Hepatocyte (in vitro differentiated cells): ENCODE measurements at places on chromosomes 12 and 14. TPM values are rescaled to one million over a fixed set of nuclear protein-coding genes. Genes with fewer than 3 reads are reported as not detected.

GRCh38 chr14:60300019-60300418 lies 51.0 kb downstream of the PPM1A start:
- DNase-seq, result no peak

- no peak for DNase-seq
Measured at GRCh38 chr14:96205978-96206360, 1.3 kb downstream of the BDKRB2 start.

DNA sequence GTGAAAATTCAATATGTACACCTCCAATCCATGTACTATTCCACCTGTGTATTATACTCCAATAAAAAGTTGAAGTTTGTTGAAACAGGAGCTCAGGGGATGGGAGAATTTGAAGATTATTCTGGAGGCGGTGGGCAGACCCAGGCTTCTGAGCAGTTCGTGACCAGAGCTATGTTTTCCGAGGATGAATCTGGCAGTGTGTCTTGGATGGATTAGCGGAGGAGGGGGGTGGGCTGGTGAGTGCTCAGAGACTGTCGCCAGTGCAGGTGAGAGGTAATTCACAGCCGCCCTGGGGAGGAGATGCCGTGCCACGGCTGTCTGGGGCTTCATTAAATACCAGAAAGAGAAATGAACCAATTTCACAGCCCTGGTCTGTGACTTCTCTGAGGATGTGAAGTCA lies 283.0 kb upstream of the RTL1 start:
- DNase-seq, result no peak

GRCh38 chr12:79689477-79690141 lies 1.2 kb downstream of the PAWR start:
- peak; percentile 65 for DNase-seq

DNA sequence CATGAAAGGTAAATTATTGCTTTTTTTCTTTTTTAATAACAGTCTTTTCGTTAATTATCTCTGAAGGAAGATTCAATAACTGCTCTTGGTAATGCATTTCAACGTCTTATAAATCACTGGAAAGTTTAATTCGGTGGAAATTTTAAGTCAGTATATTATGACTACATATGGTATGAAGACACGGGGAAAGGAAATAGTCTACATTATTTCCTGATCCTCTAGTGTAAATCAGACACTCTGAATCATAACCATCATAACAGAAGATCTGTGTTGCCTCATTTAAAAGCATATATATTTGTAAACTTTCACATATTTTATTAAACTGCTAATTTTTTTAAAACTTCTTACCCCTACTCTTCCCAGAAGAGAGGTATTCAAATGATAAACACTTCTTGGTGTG lies 53.7 kb downstream of the EFCAB11 start:
- DNase-seq, result no peak

DNA sequence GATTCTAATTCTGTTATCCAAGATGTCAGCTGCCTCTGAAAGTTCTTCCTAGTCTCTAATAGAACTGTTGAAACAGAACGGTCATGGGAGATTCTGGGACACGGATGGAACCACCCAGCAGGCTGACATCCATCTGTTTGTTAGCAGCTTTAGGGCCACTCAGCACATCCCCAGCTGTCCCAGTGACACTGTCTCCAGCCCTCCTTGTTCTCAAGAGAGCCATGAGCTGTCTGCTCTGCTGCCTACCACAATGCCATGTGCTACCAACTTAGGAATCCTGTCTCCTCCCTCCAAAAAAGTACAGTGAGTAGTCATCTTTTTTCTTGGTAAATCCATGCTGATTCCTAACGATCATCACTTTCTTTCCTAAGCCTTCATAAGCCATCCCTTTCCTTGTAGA lies 130.5 kb downstream of the ZFP36L1 start:
- DNase-seq, result no peak

- no peak for DNase-seq
Measured at GRCh38 chr14:100547633-100548294, 39.5 kb downstream of the BEGAIN start.

DNA sequence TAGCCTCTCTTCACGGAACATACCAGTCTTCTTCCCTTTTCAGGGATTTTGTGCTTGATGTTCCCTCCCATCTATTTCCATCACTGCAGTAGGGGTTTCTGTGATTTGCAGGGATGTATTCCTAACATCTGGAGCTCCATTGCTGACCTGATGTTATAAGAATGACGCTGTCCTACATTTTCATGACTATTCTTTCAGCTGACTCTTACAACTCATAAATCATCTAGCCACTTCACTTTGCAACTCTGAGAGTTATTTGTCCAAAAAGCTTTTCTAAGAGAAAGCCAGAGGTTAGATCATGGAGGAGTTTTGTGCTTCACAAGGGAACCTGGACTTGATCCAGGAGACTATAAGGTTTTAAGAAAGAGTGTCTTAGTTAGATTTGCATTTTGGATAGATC lies 116.6 kb upstream of the FAR2 start:
- DNase-seq, result no peak

DNA sequence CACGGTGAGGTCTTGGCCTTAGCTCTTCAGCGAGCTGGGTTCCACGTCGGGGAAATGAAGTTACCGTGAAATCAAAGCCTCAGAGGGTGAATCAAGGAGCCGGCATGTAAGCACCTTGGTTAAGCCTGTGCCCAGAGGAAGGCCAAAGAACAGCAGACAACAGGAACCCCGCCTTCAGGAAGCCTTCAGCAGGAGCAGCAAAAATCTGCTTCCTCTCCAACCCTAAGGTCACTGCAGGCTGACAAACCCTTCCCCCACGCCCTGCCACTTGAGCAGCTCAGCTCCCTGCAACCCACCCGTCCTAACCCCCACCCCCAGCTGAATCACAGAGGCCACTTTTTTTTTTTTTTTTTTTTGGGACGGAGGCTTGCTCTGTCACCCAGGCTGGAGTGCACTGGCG lies 72.9 kb upstream of the LTA4H start:
- DNase-seq, result no peak

DNA sequence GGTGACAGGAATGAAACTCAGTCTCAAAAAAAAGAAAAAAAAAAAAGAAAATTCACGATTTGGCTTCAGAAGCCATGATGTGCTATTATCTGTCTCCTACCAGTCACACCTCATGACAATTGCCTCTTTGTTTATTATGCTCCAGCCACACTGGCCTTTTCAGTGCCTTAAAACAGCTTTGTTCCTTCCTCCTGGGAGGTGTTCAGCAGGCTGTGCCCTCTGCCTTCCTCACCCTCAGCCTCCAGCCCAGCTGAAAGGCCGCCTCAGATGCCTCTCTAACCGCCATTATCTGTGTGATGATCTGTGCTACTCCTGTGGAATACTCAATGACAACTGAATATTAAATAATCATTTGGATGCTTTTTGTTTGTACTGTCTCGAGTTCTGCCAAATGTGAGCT lies 8.6 kb upstream of the ARPC3 start:
- no peak for DNase-seq

NAA30 gene
- total RNA-seq, result 28.4 and 30.2 TPM in 2 replicates

PTGER2 gene
- total RNA-seq, result 18.5 and 18.7 TPM in 2 replicates
